ENCODE measurements at places on chromosomes 7 and 10.

DNA sequence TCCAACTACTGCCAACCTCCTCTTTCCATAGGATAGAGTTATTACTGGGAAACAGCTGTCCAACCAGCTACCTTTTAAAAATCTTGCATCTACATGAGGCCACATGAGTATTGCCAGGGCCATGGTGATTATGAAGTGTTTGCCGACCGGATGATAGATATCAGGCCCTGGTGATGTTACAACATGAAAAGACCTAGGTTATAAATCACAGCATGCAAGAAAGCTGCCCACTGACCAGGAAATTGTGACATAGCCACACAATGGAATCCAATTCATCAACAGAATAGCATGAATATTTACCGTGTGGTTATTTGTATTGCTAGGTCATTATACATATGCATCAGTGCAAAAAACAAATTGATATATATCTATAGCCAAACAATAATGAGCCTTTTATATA, 517.0 kb downstream of the INHBA start:
- peak; percentile 32 for DNase-seq

GRCh38 chr10:2077231-2077630, 339.9 kb upstream of the ADARB2 start:
- DNase-seq: no peak

- DNase-seq: no peak
Measured at GRCh38 chr10:96857301-96858012, 25.4 kb downstream of the LCOR start.

DNA sequence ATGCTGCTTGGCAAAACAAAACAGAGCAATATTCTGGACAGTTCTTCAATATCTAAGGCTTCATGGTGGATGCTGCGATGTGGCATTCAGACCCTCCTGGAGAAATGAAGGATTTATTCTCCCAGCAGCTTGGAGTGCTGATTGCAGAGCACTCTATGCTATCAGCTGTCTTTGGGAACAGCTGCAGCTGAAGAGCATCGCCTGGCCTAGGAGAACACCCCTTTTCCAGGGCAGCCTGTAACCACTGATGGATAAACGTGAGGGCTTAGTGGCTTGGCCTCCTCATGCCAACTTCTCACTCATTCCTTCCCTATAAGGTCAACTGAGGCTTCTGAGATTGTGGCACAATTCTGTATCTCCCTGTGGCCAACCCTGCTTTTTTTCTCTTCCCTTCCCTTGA, 638.1 kb upstream of the CNTNAP2 start:
- DNase-seq: no peak

GRCh38 chr7:65809982-65810288, 62.9 kb upstream of the VKORC1L1 start:
- no peak for DNase-seq

GRCh38 chr7:8125680-8126444, 136.1 kb downstream of the ICA1 start:
- no peak for DNase-seq

DNA sequence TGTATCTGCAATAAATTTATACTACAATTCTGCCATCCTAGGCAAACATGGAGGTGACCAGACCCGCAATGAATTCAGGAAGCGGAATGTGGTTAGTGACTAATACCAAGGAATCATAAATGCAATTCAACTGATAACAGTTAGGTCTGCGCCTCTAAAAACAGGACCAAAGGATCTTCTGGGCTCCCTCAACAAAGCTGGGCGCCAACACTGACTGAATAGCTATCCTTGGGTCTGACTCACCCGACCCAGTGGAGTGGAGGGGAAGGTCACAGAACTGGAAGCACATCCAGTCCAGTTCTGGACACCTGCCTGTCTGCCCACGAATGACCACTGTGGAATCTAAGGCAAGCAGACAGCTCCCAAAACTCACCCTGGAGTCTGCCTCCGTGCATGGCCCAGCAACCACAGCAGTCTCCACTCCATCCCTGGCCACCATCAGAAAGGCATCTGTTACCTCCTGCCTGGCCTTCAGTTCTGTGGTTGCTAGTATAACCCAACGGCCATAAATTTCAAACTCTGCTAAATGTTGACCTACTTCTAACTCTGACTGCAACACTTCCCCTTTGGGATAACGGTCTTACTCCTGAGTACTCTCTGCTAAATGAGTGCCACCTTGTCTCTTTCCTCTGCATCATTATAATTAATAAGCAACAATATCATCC, 43.0 kb upstream of the DLX6 start:
- no peak for DNase-seq

GRCh38 chr7:113100121-113100603, 13.5 kb upstream of the GPR85 start:
- DNase-seq: no peak

DNA sequence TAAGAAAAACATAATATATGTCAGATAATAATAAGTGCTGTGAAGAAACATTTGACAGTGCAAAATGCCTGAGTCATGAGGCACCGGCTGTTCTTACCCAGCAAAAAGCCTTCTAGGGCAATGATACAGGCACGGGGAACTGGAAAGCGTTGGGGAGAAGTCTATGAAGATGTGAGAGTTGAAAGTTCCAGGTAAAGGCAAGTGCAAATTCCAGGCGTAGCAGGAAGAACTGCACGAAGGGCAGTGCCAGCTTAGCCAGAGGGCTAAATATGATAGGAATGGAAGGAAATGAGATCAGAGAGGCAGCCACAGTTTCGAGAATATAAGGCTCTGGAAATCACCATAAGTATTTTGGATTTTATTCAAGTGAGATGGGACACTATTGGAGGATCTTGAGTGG, 87.0 kb downstream of the IPMK start:
- peak; percentile 78 for DNase-seq

- DNase-seq: no peak
Measured at GRCh38 chr7:101645951-101646350, 16.9 kb upstream of the MYL10 start.

GRCh38 chr7:105880571-105881330, 4.4 kb upstream of the ATXN7L1 start:
- DNase-seq: no peak

GRCh38 chr10:53052521-53053164, 280.1 kb upstream of the MBL2 start:
- no peak for DNase-seq

DNA sequence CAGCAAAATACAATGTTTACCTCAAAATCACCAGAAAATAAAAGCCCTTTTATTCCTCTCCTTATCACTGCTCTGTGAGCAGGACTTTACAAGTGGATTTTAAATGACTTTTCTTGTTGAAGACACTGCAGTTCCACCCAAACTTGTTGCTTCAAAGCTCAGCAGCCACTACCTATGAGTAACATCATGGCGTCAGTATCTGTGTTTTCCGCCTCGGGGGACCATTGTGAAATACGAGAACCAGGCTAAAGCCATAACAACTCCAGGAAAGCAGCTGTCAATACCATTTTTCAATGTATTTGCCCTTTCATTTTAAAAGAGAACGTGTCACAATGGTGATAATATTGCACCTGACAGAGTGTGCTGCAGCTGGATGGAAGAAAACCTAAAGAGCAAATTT, 284.0 kb upstream of the RNF32 start:
- DNase-seq: no peak

GRCh38 chr7:157730614-157731013, 393.8 kb downstream of the DNAJB6 start:
- DNase-seq: no peak

DNA sequence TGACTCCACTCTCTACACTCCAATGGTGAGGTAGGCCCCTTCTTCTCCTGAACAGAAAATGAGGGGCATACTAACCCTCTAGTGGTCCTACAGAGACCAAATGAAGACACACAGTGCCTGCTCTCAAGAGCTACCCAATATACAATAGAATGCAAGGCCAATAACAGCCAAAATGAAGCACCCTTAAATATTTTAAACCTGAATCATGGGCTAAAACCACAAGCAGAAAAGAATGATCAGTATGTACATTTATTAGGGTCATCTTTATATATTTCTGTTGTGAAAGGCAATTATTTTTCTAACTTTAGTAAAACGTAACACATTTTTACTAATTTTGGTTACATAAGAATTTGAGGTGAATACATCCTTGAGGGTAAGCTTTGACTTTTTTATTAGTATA, 49.9 kb upstream of the COL1A2 start:
- no peak for DNase-seq

DNA sequence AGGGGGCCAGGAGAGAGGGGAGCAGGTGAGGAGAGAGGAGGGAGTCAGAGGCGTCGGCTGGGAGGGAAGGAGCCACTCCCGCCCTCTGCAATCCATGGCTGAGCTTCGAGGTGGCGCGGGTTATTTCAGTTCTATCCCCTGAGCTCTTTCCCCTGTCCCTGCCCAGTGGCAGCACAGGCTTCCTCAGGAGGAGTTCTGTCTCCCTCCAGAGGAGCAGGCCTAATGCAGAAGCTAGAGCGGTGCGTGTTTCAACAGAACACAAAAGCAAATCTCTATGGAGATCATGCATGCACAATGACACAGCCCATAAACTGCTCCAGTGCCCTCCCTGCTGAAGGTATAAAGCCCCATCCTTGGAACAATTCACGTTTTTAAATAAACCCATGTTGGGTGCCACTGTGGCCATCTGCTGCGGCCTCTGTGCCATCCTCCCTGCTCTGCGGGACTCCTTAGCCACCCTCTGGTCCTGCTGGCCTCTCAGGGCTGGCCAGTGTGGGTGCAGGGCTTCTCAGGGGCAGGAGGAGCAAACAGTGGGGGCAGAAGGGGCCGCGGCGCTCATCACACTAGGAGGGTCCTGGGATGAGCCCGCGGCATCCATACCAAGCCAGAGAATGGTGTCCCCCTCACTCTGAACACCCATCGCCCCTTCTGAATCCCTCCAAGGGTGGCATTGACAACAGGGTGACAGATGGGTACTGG, 192.6 kb upstream of the LYZL2 start:
- no peak for DNase-seq

DNA sequence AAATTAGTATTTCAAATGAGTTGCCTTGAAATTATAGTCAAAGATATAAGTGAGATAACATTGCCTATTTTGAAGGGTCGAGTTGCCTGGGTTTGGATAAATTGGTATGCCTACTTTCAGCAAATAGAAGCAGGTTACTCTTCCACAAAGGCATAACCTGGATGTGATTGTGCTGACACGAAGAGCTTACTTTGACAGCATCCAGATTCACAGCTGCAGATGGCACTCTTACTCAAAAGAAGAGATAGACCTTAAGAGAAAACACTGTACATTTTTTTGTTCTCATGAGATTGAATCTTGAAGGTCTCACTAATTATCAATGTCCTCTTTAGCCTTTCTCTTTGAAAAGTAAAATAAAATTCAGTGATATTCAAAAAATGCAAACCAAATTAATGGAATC, 1338.7 kb downstream of the REEP3 start:
- DNase-seq: no peak

GRCh38 chr10:31152421-31153135, 120.9 kb upstream of the ZNF438 start:
- no peak for DNase-seq

DNA sequence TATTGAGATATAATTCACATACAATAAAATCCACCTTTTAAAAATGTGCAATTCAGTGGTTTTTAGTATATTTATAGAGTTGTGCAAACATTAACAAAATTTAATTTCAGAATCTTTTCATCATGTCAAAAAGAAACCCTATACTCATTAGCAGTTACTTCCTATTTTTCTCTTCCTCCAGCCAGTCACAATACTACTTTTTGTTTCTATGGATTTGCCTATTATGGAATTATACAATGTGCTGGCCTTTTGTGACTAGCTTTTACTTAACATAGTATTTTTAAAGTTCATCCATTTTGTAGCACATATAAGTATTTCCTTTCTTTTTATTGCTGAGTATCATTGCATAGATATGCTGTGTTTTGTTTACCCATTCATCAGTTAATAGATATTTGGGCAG, 199.9 kb upstream of the IMMP2L start:
- no peak for DNase-seq

GRCh38 chr10:130744631-130745030, 566.9 kb downstream of the TCERG1L start:
- no peak for DNase-seq

DNA sequence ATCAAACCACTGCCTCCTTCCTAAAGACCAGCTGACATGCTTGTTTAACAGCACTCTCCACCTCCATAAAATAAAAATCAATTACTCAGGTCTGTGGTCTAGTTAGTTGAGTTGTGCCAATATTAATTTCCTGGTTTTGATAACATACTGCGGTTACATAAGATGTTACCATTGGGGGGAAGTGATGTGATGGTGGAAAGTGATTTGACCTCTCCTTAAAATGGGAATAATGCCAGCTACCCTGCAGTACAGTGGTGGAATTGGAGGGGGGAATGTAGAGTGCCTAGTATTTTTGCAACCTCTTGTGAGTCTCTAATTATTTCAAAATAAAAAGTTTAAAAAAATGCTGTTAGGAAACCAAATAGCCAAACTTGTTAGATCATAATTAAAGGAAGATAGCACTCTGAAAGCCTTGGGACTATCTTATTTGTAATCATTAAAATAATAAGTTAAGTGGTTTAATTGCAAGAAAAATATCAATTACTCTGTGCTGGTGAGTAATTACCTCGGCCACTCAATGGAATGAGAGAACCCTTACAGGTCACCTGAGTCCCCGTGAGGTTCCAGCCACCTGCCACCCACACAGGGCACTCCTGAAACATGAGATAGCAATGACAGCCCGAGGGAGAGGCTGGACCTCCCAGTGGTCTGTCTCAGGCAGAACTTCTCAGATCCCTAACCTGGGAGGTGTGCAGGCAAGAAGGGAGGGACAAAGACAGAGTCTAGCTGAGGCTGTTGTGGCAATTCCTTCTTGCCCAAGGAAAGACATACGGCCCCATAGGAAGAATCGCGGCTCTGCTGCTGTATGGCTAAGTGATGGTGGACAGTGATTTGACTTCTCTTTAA, 94.1 kb downstream of the SH3PXD2A start:
- peak; percentile 38 for DNase-seq

DNA sequence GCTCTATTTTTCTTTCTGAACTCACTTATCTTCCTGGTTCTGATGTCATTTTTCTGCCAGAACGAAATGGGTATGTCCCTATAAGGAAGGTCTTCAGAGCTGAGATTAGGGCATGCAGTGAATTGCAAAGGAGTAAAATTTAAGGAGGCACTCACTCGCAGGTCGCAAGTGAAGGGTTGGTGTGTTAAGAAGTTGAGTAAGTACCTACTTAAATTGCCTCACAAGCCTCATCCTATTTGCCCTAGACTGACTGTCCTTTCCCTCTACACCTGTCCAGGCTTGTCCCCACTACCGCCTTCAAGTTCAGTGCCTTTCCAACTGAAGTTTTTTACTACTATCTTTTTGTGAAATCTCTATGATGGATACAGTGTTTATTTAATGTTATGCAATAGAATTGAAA, 191.5 kb downstream of the AHR start:
- DNase-seq: peak; percentile 25

DNA sequence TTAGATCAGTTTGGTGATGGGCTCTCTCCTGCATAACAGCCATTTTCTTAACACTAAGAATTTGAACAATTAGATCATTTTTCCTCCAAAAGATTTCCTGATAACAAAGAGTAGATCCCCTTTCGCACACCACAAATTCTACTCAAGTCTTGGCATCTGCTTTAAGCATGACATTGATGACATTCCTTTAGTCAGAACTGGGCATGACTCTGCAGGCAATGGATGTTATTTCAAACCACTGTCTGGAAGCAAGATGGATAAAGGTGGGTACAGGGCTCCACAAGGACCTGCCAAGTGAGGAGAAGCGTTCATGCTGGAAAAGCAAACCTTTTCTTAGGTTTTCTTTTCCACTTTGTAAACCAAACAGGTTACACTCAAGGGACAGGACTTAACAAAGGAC, 123.5 kb downstream of the GLCCI1 start:
- no peak for DNase-seq
